CD4-positive, alpha-beta memory T cell (primary cell): ENCODE measurements at places on chromosomes 11 and 22.
A peak's percentile ranks its signal among the peaks of the same experiment; 100 is the strongest.

DNA sequence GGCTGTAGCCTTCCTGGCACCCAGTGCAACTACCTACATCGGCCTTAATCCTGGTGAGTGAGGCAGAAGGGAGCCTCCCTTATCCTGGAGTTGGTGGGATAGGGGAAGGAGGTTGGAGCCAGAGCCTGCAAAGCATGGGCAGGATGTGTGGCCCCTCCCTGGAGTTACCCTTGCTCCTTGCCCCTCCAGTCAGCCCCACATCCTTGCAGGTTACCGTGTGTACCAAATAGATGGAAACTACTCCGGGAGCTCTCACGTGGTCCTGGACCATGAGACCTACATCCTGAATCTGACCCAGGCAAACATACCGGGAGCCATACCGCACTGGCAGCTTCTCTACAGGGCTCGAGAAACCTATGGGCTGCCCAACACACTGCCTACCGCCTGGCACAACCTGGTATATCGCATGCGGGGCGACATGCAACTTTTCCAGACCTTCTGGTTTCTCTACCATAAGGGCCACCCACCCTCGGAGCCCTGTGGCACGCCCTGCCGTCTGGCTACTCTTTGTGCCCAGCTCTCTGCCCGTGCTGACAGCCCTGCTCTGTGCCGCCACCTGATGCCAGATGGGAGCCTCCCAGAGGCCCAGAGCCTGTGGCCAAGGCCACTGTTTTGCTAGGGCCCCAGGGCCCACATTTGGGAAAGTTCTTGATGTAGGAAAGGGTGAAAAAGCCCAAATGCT is 3.9 kb downstream of the SMPD1 start:
- H3K27ac ChIP-seq = no peak overlapping the region
- H3K36me3 ChIP-seq = peaks cover 15% of the 10 kb centered on the region
- no peak for DNase-seq
- no peaks in the 10 kb centered on the region for H3K27me3 ChIP-seq
- H3K4me1 ChIP-seq = peaks cover 43% of the 10 kb centered on the region

GRCh38 chr22:39301926-39302325 is 17.5 kb downstream of the RPL3 start:
- H3K27ac ChIP-seq = no peak overlapping the region
- H3K27me3 ChIP-seq = no peaks in the 10 kb centered on the region
- no peaks in the 10 kb centered on the region for H3K36me3 ChIP-seq
- peaks cover 6% of the 10 kb centered on the region for H3K4me1 ChIP-seq
- no peak for DNase-seq
- no peak overlapping the region for H3K4me3 ChIP-seq

- no peaks in the 10 kb centered on the region for H3K27me3 ChIP-seq
- H3K4me1 ChIP-seq = no peaks in the 10 kb centered on the region
- no peaks in the 10 kb centered on the region for H3K36me3 ChIP-seq
- H3K4me3 ChIP-seq = no peak overlapping the region
- no peak overlapping the region for H3K27ac ChIP-seq
Measured at GRCh38 chr11:32256466-32256865, 165.6 kb downstream of the RCN1 start.

GRCh38 chr11:17352950-17353820 is 1.6 kb downstream of the NCR3LG1 start:
- H3K36me3 ChIP-seq = no peaks in the 10 kb centered on the region
- H3K27ac ChIP-seq = peak overlapping the region; percentile 11
- no peaks in the 10 kb centered on the region for H3K27me3 ChIP-seq
- peak; percentile 41 for DNase-seq
- H3K4me1 ChIP-seq = peaks cover 29% of the 10 kb centered on the region
